ENCODE measurements at places on chromosomes 6 and 20. TPM values are rescaled to one million over a fixed set of nuclear protein-coding genes. Genes with fewer than 3 reads are reported as not detected.

Gene C6orf118
- 0.57 TPM for total RNA-seq

Gene UQCC2
- 39.6 TPM for total RNA-seq

Gene CNR1
- total RNA-seq: 4.8 TPM

Gene DDO
- total RNA-seq: 3.6 TPM

Gene UBD
- total RNA-seq: 33.5 TPM

Gene FLRT3
- 70.3 TPM for total RNA-seq

Gene CDH26
- 2.4 TPM for total RNA-seq

Gene ZKSCAN4
- total RNA-seq: 7.4 TPM

Gene ADGRF1
- 58.8 TPM for total RNA-seq

Gene ADAM33
- total RNA-seq: 4.3 TPM

Gene ULBP3
- total RNA-seq: 5.0 TPM

Gene MAP3K5
- 32.9 TPM for total RNA-seq

Gene SPATA2
- total RNA-seq: 9.0 TPM

Gene MEP1A
- 0.09 TPM for total RNA-seq

Gene FAM209B
- not detected for total RNA-seq

Gene EGFL8
- total RNA-seq: 18.3 TPM

Gene TPX2
- total RNA-seq: 1.4 TPM

- DNase-seq: no peak
Observed at GRCh38 chr6:1400126-1400850, 10.9 kb downstream of the FOXF2 start.

DNA sequence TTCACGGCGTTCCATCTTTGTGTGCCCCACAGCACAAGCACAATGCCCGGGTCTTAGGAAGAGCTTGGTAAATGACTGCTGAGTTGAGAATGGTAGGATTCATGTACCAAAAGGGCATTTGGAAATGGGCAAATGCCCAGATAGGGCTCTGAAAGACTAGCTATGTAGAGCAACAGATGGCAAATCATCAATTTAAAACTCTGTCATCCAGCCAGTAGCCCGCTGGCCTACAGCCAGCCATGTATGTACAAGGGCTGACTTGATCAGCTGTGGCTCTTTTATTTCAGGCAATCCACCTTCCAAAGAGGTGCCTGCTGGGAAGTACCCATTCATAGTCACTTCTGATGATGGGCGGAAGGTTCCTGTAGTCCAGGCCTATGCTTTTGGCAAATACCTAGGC lies 35.1 kb downstream of the NT5E start:
- DNase-seq: no peak

DNA sequence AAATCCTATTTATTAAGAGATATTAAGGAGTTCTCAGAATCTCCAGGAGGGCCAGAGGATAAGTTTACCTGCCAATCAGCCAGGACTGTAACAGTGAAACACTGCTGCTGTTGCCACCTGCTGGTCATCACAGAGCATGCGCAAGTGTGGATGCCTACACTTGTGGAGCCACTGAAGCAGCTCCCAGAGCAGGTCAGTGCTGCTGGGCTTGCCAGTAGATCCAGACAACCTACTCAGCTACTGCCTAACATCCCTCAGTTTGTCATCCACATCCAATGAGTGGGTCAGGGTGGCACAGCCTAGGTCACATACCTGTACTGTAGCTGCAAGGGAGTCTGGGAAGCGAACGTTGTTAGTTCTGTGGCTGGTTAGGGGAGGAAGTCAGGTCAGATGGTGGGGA lies 18.3 kb upstream of the NHSL1 start:
- no peak for DNase-seq

GRCh38 chr6:11142296-11143027 lies 30.9 kb upstream of the ERVFRD-1 start:
- no peak for DNase-seq

DNA sequence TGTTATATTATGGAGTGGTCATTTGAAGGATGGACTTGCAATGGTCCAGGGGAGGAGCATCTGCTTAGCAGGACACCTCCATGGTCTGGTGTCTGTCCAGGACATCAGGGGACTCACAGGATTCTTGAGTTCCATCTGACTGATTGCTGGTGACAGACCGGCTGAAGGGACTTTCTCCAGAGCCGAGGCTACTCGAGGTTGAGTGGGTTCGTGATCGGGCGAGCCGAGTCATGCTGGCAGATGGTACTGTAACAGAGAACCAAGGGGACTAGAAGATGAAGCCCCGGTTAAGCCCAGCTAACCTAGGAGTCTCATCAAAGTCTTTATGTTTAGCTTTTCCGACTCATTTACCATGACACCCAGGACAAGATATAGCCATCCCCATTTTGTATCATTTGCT lies 7.5 kb upstream of the SLA2 start:
- DNase-seq: no peak

- no peak for DNase-seq
Observed at GRCh38 chr6:163949431-163949830, 534.9 kb downstream of the QKI start.

DNA sequence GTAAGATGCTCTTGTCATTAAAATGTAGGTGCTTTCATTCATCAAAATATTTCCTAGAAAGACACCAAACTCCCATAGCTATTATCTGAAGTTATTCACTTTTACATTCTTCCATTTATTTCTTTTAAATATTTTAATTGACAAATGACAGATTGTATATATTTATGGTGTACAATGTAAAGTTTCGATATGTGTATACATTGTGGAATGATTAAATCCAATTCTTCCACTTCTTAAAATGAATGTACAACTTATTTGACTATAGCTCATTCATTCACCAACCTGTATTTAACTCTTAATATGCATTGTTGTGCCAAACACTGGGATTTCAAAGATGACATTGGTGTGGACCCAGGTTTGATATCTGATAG lies 41.0 kb downstream of the CCN2 start:
- no peak for DNase-seq

- DNase-seq: no peak
Observed at GRCh38 chr6:130912434-130912833, 85.2 kb downstream of the SMLR1 start.

DNA sequence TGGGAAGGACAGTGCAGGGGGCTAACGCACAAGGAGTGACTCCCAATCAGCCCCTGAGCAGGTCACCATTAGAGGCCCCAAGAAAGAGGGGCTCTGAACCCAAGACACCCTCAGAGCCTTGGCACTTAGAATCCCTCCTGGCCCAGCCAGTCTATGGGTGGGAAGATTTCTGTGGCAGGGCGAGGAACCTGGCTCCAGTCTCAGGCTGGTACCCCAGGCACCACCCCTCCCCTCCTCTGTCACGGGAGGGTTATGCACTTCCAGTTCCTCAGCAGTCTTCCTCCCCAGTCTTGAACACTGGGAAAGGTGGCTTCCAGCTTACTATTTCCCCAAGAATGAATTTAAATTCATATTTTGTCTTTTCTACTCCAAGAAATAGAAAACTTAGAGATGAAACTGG lies 27.6 kb upstream of the SSTR4 start:
- DNase-seq: no peak

GRCh38 chr20:45817376-45818194 lies 5.1 kb downstream of the UBE2C start:
- no peak for DNase-seq

GRCh38 chr6:32614366-32615081 lies 22.7 kb upstream of the HLA-DQA1 start:
- peak; percentile 13 for DNase-seq

- DNase-seq: peak; percentile 96
Observed at GRCh38 chr20:50190251-50191064, at the start of gene CEBPB. Gene CEBPB (plus strand): TSS chr20:50190830. CDS start chr20:50191034, 204 bp downstream.

- DNase-seq: no peak
Observed at GRCh38 chr6:16939839-16940238, 162.0 kb upstream of the STMND1 start.

- DNase-seq: no peak
Observed at GRCh38 chr6:132927713-132928112, 113.3 kb downstream of the RPS12 start.

DNA sequence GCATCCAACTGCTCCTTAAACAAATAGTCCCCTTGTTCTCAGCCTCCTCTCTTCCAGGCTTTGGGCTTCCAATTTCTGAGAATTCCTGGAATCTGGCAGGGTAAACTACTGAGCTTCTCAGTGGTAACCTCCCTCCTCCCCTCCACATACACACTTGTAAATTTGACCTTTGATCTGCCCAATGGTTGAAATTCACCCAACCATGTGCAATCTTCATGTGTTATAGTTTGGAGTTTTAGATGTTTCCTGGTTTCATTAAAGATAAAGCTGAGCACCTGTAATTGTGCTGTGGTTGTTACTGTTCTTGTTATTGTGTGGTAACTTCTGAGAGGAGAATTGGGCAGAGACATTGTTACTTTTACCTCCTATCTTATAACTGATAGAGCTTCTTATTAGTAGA lies 328.4 kb downstream of the TPBG start:
- no peak for DNase-seq

- DNase-seq: no peak
Observed at GRCh38 chr6:144920391-144920961, 635.3 kb downstream of the UTRN start.

GRCh38 chr20:21126581-21126870 lies 644 bp downstream of the KIZ start:
- no peak for DNase-seq

DNA sequence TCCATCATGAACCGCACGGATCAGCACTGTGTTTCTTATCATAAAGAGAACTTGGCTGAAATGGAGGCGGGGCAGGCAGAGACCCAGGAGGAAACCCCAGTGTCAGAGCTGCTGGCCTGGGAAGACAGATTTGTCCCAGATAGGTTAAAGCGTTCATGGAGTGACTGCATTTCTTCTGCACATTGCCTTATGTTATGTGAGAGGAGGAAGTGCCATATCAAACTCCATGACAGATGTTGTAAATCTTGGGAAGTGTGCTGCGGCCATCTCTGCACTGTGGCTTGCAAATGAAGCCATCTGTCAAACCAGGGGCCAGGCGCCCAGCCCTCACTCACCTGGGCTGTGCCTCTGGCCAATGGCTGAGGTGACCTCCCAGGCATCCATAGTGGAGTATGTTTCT lies 163.0 kb downstream of the SLC24A3 start:
- DNase-seq: no peak

DNA sequence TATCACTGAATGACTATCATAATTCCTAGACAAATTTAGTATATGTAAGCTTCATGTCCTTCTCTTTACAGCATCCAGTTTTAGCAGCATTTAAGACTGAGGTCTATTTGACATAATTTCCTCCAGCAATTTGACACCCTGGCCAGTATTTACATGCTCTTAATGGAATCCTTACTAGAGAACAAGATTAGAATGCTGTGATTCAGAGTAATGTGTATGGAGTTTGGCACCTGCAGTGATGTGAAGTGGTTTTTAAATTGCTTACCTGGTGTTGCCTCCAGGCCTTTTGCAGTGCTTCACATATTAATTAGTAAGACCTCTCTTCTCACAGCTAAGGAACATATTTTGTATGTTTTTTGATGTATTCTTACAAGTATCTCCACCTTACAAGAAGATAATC lies 9.8 kb downstream of the NKX2-4 start:
- DNase-seq: no peak

GRCh38 chr20:38270869-38271605 lies 10.5 kb upstream of the KIAA1755 start:
- DNase-seq: peak; percentile 89

DNA sequence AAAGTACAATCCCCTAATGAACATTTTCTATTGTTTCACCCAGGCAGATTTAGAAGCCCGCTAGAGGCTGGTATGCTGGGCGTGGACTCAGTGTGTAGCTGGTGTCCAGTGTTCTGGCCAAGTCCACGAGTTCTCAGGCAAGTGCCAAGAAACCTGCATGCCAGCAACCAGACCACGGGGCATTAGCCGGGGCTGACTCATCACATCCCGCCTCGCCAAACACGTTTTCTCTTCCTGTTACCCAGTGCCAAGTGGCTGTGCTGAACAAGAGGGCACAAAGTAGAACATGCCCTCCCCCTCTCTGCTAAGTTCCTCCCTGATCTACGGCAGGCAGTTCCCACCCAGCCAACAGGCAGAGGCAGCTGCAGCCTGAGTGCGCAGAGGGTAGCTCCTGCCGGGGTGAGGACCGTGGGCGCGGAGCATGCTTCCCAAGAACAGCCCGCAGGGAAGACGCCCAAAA lies 29.6 kb downstream of the RAMACL start:
- peak; percentile 97 for DNase-seq

- DNase-seq: peak; percentile 22
Observed at GRCh38 chr6:168915242-168915641, 338.4 kb downstream of the THBS2 start.

DNA sequence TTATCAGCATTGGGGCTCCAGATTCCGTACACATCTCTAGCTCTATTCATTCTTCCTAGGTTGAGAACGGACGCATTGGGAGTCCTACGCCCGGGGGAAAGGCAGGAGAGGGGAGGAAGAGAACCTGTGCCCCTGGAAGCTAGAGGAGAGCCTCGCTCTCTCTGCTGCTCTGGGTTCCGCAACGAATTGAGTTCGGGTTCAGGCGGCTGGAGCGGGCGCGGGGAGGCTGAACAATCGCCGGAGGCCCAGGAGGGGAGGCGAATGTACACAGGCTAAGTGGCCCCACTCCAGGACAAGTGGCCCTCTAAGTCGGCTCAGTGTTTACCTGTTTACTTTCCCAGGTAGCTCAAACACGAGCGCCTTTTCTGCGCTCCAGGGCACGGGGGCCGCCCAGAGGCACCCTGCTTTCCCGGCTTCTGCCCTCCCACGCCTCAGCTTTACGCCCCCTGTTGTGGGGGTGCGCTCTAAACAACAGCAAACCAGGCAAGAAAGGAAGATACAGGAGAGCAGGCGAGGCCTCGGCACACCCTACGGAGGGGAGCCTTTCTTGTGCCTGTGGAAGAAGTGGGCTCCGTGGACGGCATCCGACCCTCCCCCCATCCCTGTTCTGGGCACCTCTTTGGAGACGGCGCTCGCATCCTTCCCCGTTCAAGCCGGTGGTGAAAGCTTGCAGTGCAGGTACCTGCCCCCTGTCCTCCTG lies 4.6 kb upstream of the NKX2-2 start:
- DNase-seq: no peak

- DNase-seq: no peak
Observed at GRCh38 chr6:24321538-24322162, 36.2 kb downstream of the DCDC2 start.

DNA sequence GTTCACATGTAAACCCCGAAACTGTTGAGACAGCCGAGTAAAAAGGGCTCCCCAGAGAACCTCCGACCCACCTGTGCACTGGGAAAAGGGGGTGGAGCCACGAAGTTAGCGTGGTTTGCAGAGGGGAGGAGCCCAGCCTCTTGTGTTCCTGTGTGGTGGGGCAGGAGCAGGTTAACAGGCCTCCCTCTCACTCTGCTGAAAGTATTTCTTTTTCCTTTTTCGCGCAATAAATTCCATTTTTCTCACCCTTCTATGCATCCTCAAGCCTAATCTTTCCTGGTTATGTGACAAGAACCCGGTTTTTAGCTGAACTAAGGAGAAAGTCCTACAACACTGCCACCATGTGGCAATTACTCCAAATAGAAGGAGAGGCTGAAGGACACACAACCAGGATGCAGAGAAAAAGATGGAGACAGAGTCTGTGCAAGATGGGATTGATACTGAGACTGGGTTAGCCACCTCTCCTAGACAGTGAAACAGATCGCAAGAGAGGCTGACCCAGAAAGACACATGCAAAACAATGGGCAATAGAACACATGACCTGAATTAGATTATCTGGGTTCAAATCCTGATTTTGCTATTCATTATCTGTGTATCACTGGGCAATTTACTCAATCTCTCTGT lies 168.7 kb upstream of the PRSS16 start:
- DNase-seq: peak; percentile 87

- no peak for DNase-seq
Observed at GRCh38 chr6:14277405-14277930, 159.9 kb downstream of the CD83 start.

GRCh38 chr6:170100046-170100445 lies 190.8 kb downstream of the DLL1 start:
- peak; percentile 24 for DNase-seq

GRCh38 chr20:56518721-56519398 lies 5.7 kb upstream of the FAM209A start:
- no peak for DNase-seq

- DNase-seq: peak; percentile 66
Observed at GRCh38 chr20:36408219-36408618, 102.1 kb downstream of the DLGAP4 start.

Data from kidney (tissue), 22 donors.